ENCODE measurements at places on chromosomes 1 and 21.

- no peak for DNase-seq
Observed at GRCh38 chr1:164685266-164686035, 126.5 kb downstream of the PBX1 start.

GRCh38 chr1:55127827-55128343 is 87.3 kb downstream of the USP24 start:
- DNase-seq = no peak

DNA sequence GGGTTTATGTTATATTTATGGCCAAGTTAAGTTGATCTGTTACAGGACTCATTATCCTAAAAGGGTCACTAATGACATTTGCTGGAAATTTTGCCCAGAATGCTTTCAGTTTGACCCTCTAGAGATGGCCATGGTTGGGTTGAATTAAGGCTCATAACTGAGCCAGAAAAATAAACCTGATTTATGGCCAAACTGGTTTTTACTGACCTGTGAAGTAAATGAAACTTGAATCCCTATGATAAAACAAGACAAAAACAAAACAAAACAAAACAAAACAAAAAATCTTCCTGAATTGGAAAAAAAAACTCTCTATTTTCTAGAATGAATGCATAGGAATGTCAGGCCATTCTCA is 72.5 kb upstream of the CLDN14 start:
- no peak for DNase-seq

GRCh38 chr1:100423832-100424337 is 71.6 kb downstream of the CDC14A start:
- DNase-seq = no peak

- DNase-seq = no peak
Observed at GRCh38 chr1:42835422-42835821, 11.0 kb upstream of the ZNF691 start.

- DNase-seq = no peak
Observed at GRCh38 chr1:40034869-40035268, 5.7 kb upstream of the CAP1 start.

- no peak for DNase-seq
Observed at GRCh38 chr1:60857851-60858250, 224.5 kb upstream of the NFIA start.

- no peak for DNase-seq
Observed at GRCh38 chr21:43643193-43643592, 16.1 kb downstream of the HSF2BP start.

DNA sequence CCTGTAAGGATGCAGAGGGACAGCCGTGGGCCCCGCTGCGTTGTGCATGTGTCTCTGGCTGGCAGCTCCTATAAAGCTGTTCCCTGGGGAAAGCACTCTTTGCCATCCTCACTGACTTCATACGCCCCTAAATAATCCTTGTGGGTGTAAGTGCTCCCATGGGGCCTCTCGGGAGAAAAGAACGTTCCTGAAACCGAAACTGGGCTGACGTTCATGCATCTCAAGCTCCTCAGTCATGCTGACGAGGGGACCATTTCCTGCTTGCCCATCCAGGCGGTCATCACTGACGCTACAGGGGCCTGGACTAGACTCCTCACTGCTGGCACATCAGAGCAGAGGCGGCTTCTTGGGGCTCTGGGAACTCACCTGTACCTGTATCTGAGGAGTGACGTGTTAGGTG is 73.1 kb upstream of the USP24 start:
- no peak for DNase-seq

DNA sequence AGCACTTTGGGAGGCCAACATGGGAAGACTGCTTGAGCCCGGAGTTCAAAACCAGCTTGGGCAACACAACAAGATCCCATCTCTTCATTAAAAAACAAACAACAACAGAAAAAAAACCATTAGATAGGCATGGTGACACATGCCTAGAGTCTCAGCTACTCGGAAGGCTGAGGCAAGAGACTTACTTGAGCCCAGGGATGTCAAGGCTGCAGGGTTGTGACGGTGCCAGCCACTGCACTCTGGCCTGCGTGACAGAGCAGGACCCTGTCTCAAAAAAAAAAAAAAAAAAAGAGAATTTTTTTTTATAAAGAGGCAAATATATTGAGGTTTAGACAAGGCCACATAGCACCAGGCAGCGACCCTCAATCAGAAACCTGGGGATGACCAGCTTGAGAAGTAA is 62.7 kb downstream of the HSF2BP start:
- no peak for DNase-seq

DNA sequence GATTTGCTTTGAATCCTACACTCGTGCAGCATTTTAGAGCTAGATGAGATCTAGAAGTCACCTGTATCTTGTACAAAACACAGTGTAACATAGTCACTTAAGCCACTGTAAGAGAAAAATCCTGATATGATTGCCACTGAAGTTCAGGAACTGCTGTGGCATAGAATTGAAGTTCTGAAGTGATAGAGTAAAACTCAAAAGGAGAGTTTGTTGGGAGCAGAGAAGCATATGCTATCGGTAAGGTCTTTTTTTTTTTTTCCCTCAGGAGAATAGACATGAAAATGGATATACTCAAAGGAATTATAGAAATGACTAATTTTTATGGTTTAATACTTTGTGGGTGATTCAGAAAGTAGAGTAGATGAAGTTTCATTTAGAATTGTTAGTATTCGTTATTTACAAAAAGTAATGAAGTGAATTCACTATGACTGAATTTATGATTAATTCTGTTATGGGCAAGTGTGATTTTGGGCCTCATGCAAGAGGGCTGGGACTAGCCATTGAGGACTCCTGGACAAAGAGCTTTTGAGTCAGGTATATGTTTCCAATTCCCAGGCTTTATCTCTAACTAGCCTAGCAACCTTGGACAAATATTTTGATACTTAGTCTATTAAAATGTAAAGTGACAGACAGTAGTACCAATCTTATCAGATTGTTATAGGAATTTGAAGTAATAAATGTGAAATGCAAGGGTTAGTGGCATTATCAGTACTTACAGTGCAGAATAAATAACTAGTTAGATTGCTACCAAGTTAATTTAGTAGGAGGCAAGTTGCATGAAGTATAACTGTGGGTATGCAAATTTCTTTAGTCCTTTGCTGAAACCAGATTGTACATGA is 3.1 kb downstream of the KCTD3 start:
- DNase-seq = no peak

DNA sequence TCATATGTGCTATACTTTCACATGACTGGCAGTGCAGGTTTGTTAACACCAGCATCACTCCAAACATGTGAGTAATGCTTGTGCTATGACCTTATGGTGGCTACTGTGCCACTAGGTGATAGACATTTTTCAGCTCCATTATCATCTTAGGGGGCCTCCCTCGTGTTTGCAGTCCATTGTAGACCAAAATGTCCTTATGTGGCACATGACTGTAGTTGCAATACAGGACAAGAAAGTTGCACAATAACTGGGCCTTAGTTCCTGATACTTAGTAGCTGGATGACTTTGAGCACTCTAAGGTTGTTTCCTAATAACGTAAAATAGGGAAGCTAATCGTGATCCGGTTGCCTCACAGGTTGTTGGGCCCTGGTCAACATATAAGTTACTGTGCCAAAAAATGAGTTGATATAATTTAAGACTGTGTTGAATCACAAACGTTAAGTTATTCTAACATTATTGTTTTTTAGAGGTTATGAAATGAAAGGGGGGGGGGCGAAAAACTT is 511 bp upstream of the SNX27 start:
- no peak for DNase-seq
